Naive thymus-derived CD4-positive, alpha-beta T cell (primary cell): ENCODE measurements at places on chromosomes 11 and 22.

- DNase-seq = no peak
These were observed 72.2 kb downstream of the CWF19L2 start for GRCh38 chr11:107385361-107385981.

DNA sequence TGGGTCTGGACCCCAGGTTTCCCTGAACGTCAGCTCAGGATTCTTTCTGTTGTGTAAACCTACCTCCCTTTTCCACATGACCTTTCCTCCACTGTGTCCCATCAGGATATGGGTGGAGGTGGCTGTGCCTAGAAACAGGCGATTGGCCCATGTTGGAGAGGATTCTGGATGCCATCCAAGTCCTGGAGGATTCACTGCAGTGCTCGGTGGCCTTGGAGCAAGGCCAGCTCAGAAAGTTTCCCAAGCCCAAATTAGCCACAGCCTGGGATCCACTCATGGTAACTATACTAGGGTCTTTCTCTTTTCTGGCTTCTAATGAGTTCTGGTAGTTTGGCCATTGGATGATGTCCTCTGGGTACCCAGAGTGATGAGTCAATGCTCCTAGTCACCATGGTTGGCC, 141.6 kb downstream of the SNX19 start:
- no peak for DNase-seq

DNA sequence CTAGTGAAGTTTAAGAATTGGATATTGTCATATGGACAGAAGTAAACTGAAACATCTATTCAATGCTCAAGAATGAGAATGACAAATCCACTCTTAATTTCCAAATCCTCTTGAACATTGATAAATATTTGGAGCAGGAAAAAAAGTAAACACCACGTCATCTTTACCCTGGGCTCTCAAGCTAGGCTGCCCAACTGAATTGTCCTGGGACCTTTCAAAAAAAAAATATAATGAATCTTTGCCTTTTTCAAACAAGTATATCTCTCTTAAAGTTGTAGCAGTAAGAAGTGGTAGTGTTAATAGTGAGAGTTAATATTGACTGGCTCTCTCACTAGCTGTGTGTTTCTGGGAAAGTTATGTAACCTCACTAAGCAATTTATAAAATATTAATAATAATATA, 374.3 kb downstream of the LRRC4C start:
- DNase-seq = no peak

- no peak for DNase-seq
These were observed 417 bp upstream of the PHETA2 start for GRCh38 chr22:42073621-42074041.
